ENCODE measurements at places on chromosomes 2 and 18. TPM values are rescaled to one million over a fixed set of nuclear protein-coding genes. Genes with fewer than 3 reads are reported as not detected.

The RFX8 gene
- total RNA-seq, result not detected

- no peak overlapping the region for H3K4me3 ChIP-seq
- H3K4me1 ChIP-seq, result no peaks in the 10 kb centered on the region
- H3K27me3 ChIP-seq, result peaks cover 2% of the 10 kb centered on the region
Observed at GRCh38 chr2:3665886-3666612, 8.0 kb downstream of the ALLC start.

DNA sequence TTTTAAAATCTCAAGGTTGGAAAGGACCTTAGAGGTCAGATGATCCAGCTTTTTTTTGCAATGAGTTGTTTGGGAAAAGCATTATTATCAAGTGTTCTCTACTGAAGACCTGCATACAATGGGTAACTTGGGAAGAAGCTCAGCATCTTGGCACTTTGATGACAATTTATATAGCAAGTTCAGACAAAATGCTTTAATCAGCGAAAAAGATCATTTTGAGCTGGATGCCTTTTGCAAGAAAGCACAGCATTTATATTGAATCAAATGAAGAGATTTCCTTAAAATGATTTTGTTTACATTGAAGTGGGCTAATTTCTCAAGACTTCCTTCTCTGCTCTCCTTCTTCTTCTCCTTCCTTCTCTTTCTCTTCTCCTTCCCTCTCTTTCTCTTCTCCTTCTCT is 796.4 kb upstream of the CDH2 start:
- no peaks in the 10 kb centered on the region for H3K4me1 ChIP-seq
- DNase-seq, result no peak
- H3K27me3 ChIP-seq, result no peaks in the 10 kb centered on the region
- no peak overlapping the region for H3K27ac ChIP-seq

The RNASEH1 gene
- 24.1 TPM for total RNA-seq

GRCh38 chr18:24914171-24914525 is 437.8 kb downstream of the ZNF521 start:
- no peak overlapping the region for H3K27ac ChIP-seq
- H3K4me3 ChIP-seq, result no peak overlapping the region
- H3K4me1 ChIP-seq, result no peaks in the 10 kb centered on the region

DNA sequence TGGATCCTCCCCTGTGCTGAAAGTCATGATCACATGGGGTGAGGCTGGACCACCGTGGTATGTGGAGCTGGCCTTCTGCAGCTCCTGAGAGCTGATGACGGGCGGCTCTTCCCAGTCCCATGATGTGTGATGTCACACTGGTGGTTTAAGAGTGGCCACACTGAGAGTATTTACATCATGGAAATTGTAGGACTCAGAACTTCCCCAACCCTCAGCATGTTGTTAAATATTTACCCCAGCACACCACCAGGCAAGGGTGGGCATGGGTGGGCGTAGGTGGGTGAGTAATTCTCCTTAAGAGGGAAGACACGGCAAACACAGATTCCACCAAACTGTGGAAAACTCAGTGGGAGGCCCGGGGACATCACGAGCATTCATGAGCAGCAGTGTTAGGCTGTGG is 106.8 kb downstream of the ALPK2 start:
- no peaks in the 10 kb centered on the region for H3K36me3 ChIP-seq
- H3K27ac ChIP-seq, result no peak overlapping the region
- no peaks in the 10 kb centered on the region for H3K4me1 ChIP-seq

The FHL2 gene
- not detected for total RNA-seq

DNA sequence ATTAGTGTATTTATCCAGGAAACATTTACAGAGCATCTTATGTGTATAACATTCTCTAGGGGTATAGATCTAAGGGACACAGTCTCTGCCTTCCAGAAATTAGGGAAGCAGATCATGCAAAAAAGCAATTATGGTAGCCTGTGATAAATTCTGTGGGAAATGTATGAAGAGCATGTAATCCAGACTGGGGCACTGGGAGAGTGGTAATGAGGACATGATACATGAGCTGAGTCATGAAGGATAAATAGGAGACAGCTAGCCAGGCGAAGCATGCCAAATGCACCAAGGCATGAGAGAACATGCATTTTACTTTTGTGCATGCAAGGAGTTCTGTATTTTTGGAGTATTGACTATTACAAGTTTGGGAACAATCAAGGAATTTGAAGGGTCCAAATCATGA is 8.9 kb upstream of the RPRM start:
- H3K4me1 ChIP-seq, result no peaks in the 10 kb centered on the region
- H3K27me3 ChIP-seq, result peaks cover 23% of the 10 kb centered on the region
- H3K27ac ChIP-seq, result no peak overlapping the region
- no peak overlapping the region for H3K4me3 ChIP-seq

The RBM44 gene
- total RNA-seq, result 1.0 TPM

DNA sequence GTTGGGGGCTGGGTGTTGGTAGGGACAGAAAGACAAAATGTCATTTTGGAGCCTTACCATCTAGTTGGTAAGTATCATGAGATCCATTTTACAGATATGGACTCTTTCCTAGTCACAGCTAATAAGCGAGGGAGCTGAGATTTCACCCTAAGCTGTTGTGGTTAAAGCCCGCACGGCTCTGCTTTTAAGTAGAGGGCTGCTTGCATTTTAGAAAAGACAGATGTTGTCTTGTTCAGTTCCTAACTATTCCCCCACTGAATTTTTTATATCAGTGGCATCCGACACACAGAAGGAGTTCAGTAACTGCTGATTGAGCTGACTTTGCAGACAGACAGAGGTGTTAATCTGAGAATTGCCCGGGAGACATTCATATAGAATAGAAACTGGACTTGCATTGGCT is 3.7 kb downstream of the QPCT start:
- H3K4me1 ChIP-seq, result peaks cover 32% of the 10 kb centered on the region
- no peak for DNase-seq
- no peaks in the 10 kb centered on the region for H3K36me3 ChIP-seq
- H3K27ac ChIP-seq, result peak overlapping the region; percentile 63
- peaks cover 32% of the 10 kb centered on the region for H3K27me3 ChIP-seq

The SCN3A gene
- 0.26 TPM for total RNA-seq

- no peak for DNase-seq
- peaks cover 4% of the 10 kb centered on the region for H3K36me3 ChIP-seq
- H3K4me1 ChIP-seq, result no peaks in the 10 kb centered on the region
- no peak overlapping the region for H3K4me3 ChIP-seq
- H3K27ac ChIP-seq, result no peak overlapping the region
Observed at GRCh38 chr2:43325107-43325811, 98.9 kb upstream of the ZFP36L2 start.

DNA sequence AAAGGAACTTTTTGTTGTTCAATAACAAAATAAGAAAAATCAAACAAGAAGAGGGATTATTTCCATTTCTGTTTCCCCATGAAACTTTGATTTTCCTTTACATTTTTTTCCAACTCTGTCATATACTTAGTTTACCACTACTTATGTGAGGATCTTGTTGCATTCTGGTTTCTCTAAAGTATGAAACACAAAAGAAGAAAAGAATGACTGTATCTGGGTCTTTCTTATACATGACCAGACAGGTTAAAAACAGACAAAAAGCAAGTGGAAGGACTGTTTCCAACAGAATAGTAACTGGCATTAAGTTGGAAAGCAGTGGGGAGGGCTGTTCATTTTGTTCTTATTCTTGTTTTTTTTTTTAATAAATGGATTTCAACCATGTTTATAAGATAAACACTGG is 1207.8 kb upstream of the FAM98A start:
- H3K36me3 ChIP-seq, result no peaks in the 10 kb centered on the region
- H3K4me1 ChIP-seq, result no peaks in the 10 kb centered on the region
- H3K27me3 ChIP-seq, result no peaks in the 10 kb centered on the region
- no peak overlapping the region for H3K4me3 ChIP-seq

DNA sequence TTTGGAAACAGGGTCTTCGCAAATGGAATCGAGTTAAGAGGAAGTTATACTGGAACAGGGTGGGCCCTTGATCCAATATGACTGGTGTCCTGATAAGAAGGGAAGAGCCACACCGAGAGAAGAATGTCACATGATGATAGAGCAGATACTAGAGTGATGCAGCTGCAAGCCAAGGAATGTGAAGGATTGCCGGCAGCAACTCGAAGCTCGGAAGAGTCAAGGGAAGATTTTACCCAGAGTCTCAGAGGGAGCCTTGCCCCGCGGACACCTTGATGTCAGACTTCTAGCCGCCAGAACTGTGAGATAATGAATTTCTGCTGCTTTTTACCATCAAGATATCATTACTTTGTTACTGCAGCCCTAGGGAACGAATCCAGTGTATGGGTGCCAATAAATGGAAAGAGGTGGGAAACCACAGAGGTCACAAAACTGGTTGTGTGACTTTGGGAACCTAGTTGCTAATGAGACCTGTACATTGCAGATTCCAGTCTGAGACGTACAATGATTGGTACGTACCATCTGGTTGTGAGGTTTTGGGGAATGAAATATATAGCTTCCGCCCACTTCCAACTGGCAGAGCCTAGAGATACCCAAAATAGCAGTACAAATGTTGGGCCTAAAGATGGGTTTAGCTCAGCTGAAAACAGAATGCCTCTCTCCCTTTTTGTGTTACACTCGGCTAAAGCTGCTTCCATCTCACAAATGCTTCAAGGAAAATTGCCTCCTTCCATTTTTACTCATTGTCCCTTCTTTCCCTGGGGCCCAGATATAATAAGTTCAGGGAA is 28.6 kb upstream of the VWA3B start:
- no peaks in the 10 kb centered on the region for H3K4me1 ChIP-seq
- peaks cover 3% of the 10 kb centered on the region for H3K27me3 ChIP-seq
- no peaks in the 10 kb centered on the region for H3K36me3 ChIP-seq
- DNase-seq, result no peak

The RSAD2 gene
- total RNA-seq, result 4.3 TPM

The MYOM1 gene
- 5.6 TPM for total RNA-seq

DNA sequence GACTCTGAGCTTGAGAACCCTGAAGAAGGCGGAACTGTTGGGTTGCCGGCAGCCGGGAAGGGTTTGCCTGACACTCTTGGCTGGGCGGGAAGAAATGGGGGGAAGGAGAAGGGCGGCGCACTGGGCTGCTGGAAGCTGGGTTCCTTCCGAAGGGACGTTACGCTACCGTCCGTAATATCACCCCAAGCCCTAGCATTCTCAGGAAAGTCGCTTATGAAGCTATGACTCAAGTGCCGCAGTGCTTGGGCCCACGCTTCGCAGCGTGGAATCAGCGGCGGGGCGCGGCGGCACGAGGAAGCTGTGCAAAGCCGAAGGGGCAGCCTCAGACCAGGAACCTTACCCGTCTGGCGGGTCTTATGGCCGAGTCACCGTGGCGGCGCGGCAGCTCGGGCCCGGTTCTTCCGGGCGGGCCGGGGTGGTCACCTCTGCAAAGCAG is 50.2 kb upstream of the SIGLEC15 start:
- H3K4me3 ChIP-seq, result peak overlapping the region; percentile 89
- peaks cover 24% of the 10 kb centered on the region for H3K4me1 ChIP-seq
- H3K27ac ChIP-seq, result peak overlapping the region; percentile 81
- H3K27me3 ChIP-seq, result peaks cover 15% of the 10 kb centered on the region

DNA sequence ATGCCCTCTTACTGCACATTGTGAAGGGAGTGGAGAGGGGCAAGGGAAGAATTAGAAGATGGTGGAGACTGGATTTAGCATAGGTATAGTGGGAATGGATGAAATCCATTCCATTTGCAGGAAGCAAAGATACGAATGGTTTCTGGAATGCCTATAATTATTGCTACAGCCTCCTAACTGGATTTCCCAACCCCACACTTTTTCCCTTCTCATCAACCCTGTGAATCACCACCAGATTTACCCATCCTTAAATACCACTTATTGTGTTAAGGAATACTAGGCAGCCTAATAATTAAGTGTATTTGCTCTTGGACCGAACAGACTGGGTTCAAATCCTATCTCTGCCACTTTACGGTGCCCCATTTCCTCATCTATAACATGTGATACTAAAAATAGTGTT is 39.3 kb upstream of the CREB1 start:
- no peak for DNase-seq
- no peaks in the 10 kb centered on the region for H3K36me3 ChIP-seq
- no peak overlapping the region for H3K27ac ChIP-seq
- H3K27me3 ChIP-seq, result no peaks in the 10 kb centered on the region
- H3K4me1 ChIP-seq, result no peaks in the 10 kb centered on the region

DNA sequence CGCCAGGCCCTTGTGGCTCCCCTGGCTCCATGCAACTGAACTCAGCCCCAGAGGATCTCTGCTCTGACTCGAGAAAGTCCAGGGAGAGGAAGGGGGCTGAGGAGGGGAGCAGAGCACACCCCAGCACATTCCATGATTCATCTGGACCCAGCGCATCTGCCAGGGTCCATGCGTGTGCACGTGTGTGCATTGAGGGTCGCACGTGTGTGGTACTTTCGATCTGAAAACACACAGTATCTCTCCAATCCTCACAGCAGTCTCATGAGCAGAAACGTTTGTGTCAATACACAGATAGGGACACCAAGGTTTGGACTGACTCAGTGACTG is 146.4 kb upstream of the ID2 start:
- H3K27ac ChIP-seq, result no peak overlapping the region
- peaks cover 45% of the 10 kb centered on the region for H3K4me1 ChIP-seq
- peaks cover 16% of the 10 kb centered on the region for H3K36me3 ChIP-seq
- no peak overlapping the region for H3K4me3 ChIP-seq
- peak; percentile 7 for DNase-seq
- H3K27me3 ChIP-seq, result peaks cover 9% of the 10 kb centered on the region

The KLHL30 gene
- total RNA-seq, result not detected

- H3K4me1 ChIP-seq, result peaks cover under 1% of the 10 kb centered on the region
- no peak overlapping the region for H3K4me3 ChIP-seq
- no peak for DNase-seq
- no peaks in the 10 kb centered on the region for H3K36me3 ChIP-seq
- H3K27ac ChIP-seq, result no peak overlapping the region
- H3K27me3 ChIP-seq, result no peaks in the 10 kb centered on the region
Observed at GRCh38 chr18:46061387-46061786, 10.7 kb downstream of the PSTPIP2 start.

The NEU2 gene
- total RNA-seq, result not detected

DNA sequence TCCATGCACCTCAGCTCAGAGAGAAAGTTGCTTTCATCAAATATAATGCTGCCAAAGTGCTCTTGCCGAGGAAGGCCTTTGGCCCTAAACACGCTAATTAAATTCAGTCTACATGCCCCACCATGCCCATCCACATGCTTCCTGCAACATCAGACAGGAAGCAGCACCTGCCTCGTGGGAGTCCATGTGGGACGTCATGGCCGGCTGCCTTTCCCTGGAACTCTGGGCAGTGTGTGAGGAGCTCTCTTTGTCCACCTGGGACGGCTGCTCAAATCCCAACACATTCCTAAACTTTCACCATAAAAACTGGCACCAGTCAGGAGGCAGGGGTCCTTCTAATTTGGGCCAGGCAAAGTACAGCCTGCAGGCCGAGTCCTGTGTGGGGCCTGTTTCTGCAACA is 23.1 kb downstream of the FAM178B start:
- peak overlapping the region; percentile 87 for H3K4me3 ChIP-seq
- DNase-seq, result no peak
- H3K4me1 ChIP-seq, result peaks cover 77% of the 10 kb centered on the region
- H3K27ac ChIP-seq, result peak overlapping the region; percentile 93
- no peaks in the 10 kb centered on the region for H3K36me3 ChIP-seq
- peaks cover 1% of the 10 kb centered on the region for H3K27me3 ChIP-seq

DNA sequence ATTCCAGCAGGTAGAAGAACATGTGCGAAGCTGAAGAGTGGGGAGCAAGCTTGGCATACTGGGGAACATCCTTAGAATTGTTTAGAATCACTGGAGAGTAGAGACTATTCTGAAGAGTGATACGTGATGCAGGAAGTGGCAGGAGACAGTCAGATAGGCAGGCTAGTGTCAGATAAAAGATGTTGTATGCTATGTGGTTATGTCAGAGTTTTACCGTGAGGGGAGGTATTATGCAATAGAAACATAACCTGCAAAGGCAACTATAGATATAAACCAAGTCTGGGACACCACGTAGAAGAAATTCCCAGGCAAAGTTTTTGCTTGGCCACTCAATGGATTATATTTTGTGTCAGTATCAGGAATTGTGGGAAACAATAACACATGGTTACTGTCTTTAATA is 62.0 kb upstream of the ZSWIM2 start:
- H3K4me1 ChIP-seq, result no peaks in the 10 kb centered on the region
- no peak for DNase-seq
- no peak overlapping the region for H3K4me3 ChIP-seq
- H3K27ac ChIP-seq, result no peak overlapping the region
- H3K27me3 ChIP-seq, result no peaks in the 10 kb centered on the region
